Sigmoid colon (tissue), 7 donors: ENCODE measurements at places on chromosomes 1 and 21. TPM values are rescaled to one million over a fixed set of nuclear protein-coding genes. Genes with fewer than 3 reads are reported as not detected.
A peak's percentile ranks its signal among the peaks of the same experiment; 100 is the strongest.

DNA sequence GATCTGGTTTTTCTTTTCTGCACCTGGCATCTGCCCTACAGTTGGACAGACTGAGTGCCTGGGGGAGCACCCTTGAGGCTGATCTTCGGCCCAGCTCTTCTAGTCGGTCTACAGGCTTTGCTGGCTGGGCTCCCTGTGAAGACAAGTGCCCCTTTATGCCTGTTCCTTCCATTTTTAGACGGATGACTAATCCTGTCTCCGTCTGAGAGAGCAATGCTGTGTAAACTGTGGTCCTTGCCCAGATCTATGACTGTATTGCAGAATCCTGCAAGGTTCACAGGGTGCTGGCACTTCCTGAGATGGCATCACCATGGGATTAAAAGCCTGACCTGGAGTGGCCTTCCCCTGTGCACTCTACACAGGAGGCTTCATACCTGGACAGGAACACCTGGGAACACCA, 47.6 kb upstream of the SAMD13 start:
- peak; percentile 65 for DNase-seq

GRCh38 chr1:38578271-38578951, 281.2 kb downstream of the RRAGC start:
- DNase-seq = peak; percentile 57

- no peak for DNase-seq
Measured at GRCh38 chr1:86706018-86706635, 1.8 kb downstream of the SH3GLB1 start.

Gene KIF17
- 2.2 TPM for total RNA-seq

DNA sequence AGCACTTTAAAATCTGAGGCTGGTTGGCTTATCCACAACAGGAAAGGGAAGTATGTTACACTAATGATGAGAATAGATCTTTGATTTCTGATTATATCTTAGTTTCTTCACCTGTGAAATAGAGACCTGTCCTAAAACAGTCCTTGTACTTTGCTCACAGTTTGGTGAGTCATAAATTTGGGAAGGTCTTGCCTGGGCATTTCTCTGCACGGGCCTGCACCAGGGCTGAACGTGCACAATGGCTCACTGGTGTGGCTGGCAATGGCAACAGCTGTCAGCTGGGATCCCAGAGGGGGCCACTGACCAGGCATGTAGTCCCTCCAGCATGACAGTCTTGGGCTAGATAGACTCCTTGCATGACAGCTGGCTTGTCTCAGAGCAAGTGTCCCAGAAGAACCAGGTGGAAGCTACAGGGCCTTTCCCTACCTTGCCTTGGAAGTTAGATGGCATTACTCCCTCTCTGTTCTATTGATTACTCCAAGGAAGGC, 367.4 kb downstream of the DISC1 start:
- no peak for DNase-seq

Gene AVPR1B
- not detected for total RNA-seq

Gene DMRTA2
- 0.27 TPM for total RNA-seq

DNA sequence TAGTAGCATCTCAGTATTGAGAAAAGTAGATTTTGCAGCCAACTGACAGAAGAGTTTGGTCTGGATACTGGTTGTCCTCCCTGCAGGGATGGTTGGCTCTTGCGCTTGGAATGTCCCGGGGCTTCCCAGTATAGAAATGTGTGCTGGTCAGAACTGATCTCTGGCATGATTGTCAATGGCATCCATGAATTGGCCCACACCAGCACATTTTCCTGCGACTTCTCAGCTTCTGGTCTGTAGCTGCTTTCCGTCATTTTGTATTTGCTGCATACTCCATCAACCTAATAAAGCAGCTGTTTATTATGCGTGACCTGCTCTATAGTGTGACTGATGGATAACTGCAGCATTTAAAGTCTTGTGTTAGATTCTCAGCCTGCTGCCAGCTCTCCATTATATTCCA, 203.7 kb downstream of the S1PR1 start:
- no peak for DNase-seq

Gene MTMR11
- 22.5 TPM for total RNA-seq
